ENCODE measurements at places on chromosomes 6 and 20.

DNA sequence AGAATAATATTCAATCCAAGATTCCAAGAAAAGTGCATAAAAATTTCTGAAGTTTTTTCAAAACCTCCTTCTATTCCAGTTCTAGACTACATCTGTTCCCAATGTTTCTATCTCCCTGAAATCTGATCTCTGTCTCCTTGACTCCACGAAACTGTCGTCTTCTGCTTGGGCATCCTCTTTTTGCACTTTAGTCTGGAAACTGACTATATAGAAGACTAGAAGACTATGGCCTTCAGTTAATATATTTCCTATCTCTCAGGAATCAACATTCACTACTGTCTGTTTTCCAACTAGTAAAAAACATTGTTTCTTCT, 745.4 kb upstream of the ADGRB3 start:
- no peak for DNase-seq

DNA sequence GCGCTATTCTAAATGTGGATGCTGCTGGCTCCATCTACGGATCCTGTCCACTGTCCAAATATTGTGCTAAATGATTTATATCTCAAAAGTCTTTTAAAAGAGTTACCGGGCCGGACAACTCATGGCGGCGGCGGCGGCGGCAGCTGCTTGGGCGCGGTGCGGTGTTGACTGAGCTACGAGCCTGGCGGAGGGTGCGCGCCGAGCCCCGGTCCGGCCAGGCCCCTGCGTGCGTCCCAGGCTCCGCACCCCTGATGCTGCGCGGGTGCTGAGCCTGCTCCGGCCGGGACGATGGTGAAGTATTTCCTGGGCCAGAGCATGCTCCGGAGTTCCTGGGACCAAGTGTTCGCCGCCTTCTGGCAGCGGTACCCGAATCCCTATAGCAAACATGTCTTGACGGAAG, 303.4 kb downstream of the CENPW start:
- DNase-seq, result no peak

DNA sequence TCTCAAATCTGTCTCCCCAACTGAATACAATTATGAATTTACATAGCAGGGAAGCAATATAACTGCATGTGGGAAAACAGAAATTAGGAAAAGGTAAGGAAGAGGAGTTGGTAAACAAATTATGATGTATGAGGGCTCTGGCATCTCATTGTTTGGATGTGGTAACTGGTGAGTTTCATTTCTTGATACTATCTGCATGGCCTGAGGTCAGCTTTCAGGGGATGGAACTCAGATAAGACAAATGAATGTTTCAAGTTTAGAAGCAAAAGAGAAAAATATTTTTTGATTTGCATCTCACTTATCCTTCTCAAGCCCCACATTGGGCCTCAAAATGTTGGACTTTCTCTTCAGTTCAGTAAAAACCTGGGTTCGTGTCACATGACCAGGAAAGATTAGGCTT, 302.2 kb upstream of the GJE1 start:
- DNase-seq, result no peak

- DNase-seq, result no peak
These were observed 29.4 kb upstream of the KIF25 start for GRCh38 chr6:167968091-167968490.

DNA sequence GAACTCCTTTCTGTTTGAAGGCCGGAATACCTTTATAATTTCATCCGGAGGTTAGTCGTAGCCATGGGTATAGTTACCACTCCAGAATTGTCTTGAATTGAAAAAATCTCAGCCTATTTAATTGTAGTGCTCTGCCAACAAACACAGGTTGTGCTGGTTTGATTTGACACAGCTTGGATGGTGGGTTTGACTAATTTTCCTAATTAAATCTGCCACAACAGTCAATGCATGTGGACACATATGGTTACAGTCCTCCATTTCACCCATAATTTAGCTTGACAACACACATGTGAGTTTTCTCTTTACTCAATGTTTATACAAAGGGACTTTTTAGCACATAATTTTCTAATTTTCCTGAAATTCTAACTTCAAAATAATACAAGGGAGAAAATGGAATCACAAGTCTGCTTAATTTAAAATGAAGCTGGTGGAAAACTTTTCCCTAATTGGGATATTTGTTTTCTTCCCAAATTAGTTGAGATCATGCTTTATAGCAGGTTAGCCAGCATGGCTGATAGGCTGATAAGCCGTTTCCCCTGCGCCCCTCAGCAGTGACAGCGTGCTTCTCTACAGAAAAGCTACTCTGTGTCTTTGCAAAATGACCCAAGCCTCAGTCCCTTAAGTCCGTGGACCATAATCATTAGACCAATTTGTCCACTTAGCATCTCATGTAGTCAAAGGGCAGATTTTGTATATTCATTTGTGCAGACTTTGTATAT, 463.5 kb upstream of the FLRT3 start:
- no peak for DNase-seq

DNA sequence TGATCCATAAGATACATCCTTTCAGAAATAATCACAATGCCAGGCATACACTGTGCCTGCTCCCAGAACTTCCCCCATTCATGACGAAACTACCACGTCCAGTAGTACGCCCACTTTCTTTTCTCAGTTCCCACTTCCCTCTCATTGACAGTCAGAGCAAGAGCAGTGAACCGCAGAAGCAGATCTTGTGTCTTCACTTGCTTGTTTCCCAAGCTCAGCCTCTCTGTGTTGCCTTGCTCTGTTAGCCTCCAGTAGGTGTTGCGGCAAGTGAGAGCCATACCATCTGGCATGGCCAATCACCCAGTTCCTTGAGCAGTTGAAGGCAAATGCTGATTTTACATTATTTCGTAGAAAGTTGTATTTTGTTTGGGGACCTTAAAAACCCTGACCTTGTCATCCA, 11.7 kb downstream of the UST start:
- peak; percentile 74 for DNase-seq

DNA sequence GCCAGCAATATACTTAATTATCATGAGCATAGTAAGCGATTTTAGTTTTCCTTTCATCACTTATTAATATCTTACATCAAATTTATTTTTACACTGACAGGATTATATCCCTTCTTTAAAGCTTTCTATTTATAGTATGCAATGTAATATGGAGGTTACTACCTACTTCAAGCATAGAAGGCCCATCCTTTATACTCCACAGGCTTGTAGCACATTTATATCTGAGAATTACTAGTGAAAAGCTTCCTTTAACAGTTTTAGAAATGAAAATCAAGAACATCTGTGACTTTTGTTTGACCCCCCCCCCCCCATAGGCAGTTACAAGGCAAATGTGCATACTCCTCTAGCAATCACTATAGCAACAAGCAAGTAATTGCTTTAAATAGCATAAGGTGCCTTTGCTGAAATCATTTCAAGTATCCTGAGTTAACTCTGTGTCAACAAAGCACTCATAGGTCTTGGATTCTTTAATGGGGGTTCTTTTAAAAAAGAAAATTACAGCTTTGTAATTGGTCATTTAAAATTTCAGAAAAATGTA, 917.7 kb downstream of the PHF3 start:
- no peak for DNase-seq

- DNase-seq, result no peak
These were observed 411.9 kb upstream of the SASH1 start for GRCh38 chr6:147930745-147931144.

DNA sequence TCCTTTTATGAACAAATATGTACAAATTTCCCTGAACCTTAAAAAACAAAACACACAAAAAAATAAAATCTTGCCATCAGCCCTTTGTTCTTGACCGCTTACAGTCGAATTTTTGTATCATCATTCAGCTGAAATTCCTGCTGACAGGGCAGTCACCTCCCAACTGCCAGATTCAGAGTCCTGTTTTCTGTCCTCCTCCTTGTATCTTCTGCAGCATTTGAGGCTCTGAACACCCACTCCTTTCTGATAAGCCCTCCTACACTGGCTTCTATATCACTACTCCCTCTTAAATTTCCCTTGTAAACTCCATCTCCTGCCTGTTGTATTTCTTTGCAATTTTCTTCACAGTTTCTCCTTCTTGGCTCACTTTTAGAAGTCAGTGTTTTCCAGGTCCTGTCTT, 77.8 kb upstream of the CCN6 start:
- no peak for DNase-seq

- no peak for DNase-seq
These were observed 77.4 kb downstream of the NDUFAF5 start for GRCh38 chr20:13862245-13862644.

DNA sequence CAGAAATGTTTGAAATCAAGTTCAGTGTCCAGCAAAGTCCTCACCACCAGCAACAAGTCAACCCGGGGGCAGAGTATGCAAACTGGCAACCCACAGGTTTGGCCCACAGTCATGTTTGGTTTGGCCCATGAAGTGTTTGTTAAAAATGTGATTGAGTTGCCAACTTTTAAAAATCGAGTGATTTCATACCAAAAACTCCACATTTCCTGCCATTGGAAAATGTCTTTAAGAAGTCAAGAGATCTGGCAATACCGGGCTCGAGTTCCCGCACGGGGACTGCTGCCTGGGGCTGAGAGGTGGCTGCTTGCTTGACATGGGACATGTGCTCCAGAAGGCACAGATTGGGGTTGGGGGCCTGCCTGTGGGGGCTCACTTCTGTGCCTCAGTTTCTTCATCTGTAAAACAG, 36.1 kb downstream of the PREX1 start:
- DNase-seq, result no peak

DNA sequence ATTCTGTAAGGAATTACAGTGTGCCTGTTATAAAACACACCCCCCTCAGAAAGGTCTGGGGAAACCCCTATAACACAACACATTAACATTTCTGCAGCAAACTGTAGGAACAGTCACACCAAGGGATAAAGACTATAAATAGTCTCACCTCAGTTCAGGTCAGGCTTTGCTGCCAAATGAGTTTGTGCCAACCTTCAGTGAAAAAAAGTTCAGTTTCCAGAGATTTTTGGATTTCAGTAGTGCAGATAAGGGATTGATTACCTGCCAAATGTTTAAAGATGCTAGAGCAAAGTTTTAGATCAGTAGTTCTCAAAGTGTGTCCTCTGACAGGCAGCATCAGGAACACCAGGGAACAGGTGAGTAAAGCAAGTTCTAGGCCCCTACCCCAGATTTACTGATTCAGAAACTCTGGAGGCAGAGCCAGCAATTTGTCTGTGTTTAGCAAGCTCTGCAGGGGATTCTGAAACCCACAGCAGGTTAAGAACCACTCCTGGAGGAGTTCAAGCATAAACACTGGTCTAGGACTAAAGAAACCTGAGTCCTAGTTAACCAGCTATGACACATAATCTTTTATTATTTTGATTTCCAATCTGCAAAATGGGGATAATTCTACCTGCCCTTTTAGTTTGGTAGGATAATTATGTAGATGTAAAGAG, 111.0 kb downstream of the RCAN2 start:
- DNase-seq, result no peak

- no peak for DNase-seq
These were observed 102.3 kb downstream of the IYD start for GRCh38 chr6:150470960-150471665.

GRCh38 chr6:74588094-74588832, 617.6 kb downstream of the COL12A1 start:
- DNase-seq, result no peak

- DNase-seq, result no peak
These were observed 330.9 kb upstream of the CDH4 start for GRCh38 chr20:60921022-60921622.

- no peak for DNase-seq
These were observed 3.0 kb downstream of the THBD start for GRCh38 chr20:23046431-23046830.

- no peak for DNase-seq
These were observed 557.5 kb downstream of the CD83 start for GRCh38 chr6:14674867-14675648.

DNA sequence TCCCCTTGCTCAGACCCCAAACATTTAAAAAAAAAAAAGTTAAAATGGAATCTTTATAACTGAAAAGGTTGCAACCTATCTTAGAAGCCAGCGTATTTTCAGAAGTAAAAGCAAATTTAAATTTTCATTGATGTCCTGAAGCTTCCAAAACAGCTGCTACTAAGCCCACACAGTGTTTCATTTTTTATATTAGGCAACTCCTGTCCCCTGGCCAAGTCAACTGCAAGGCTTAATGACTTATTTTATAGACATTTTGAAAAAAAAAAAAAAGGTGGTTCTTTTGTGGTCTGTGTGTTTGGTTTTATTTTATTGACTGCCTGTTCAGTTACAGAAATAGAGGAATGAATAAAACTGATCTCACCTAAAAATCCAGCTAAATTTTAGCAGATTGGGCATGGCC, 13.0 kb downstream of the CFAP61 start:
- no peak for DNase-seq

- DNase-seq, result no peak
These were observed 154.9 kb upstream of the MLN start for GRCh38 chr6:33958526-33959328.

- DNase-seq, result no peak
These were observed 50.9 kb downstream of the MAP7 start for GRCh38 chr6:136499370-136499769.

- no peak for DNase-seq
These were observed at the start of gene HTR1E for GRCh38 chr6:86937219-86938079. Gene HTR1E, plus strand, starts transcription at chr6:86937528. Its CDS starts 77,807 bp downstream, at chr6:87015335.

DNA sequence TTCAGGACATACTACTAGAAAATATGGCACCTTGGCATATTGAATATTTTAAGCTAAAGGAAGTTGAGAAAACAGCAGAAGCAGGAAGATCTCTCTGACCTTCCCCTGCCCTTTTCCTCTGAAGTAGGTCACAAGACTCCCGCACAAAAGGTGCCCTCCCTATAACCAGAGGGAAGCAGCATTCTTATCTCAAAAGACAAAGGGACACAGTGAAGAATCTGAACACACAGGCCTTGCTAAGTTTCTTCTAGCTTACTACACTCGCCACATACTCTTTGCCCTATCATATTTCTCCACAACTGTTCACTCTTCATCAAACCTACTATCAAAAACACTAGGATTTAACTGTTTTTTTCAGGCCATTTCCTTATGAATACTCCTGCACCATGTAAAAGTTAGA, 151.2 kb downstream of the ELOVL4 start:
- DNase-seq, result no peak

GRCh38 chr6:20589266-20589665, 55.0 kb downstream of the CDKAL1 start:
- DNase-seq, result no peak

DNA sequence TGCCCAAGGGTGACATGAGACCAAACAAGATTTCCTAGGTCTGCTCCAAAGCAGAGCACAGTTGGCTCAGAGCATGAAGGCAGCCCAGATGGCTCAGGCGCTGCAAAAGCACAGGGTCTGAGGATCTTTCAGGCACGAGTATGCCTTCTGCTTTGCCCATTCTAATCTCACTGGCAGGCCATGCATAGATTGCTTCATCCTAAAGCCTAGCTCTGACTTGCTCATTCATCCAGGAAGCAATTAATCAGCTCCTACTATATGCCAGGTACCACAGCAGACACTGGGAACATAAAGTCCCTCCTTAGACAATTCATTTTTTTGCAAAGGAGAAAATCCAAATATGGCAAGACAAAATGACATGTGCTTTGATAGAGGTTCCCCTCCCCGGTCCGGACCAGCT, 31.2 kb downstream of the GPLD1 start:
- DNase-seq, result no peak

Measured in SIG-M5 (cell line).